ENCODE measurements at places on chromosomes 5 and 9. TPM values are rescaled to one million over a fixed set of nuclear protein-coding genes. Genes with fewer than 3 reads are reported as not detected.

Gene CTSL
- total RNA-seq, result 47.6 TPM

DNA sequence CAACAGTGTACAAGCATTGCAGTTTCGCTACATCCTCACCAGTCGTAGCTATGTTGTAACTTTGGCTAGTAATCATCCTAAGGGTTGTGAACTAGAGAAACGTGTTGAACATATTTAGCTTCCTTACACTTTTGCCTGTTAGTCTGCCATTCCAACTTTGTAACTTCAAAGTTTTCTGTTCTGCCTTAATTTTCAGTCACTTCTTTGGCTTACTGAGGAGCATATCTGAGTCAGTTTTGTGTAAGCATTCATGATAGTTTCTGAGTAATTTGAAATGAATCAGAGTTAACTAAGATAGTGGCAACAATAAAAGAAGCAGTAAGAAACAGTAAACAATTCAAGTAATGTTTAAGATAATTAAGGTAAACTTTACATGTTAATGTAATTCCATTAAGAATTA is 58.9 kb upstream of the MCCC2 start:
- no peak for ATAC-seq

Gene PALM2AKAP2
- total RNA-seq, result 0.22 TPM

Gene ACSL6
- 5.5 TPM for total RNA-seq
